Smooth muscle cell of the pulmonary artery (primary cell): ENCODE measurements at places on chromosomes 2 and 18. TPM values are rescaled to one million over a fixed set of nuclear protein-coding genes. Genes with fewer than 3 reads are reported as not detected.

The PUM2 gene
- 70.9 and 72.3 TPM in 2 replicates for total RNA-seq

The RESP18 gene
- not detected in 2 replicates for total RNA-seq

The SERPINB13 gene
- total RNA-seq = not detected in 2 replicates

The COL4A3 gene
- total RNA-seq = 2.6 and 3.5 TPM in 2 replicates

The FAP gene
- total RNA-seq = 172 and 182 TPM in 2 replicates

The MAP2 gene
- 10.7 and 20.1 TPM in 2 replicates for total RNA-seq

The EVX2 gene
- not detected in 2 replicates for total RNA-seq

The DPP4 gene
- total RNA-seq = 39.1 and 50.5 TPM in 2 replicates

The CROCC2 gene
- 0.13 TPM in 1 of 2 replicates, not detected in the other for total RNA-seq

The ABCG5 gene
- not detected in 2 replicates for total RNA-seq

The EMILIN1 gene
- total RNA-seq = 283 and 480 TPM in 2 replicates

The STAT4 gene
- total RNA-seq = 0.56 and 5.4 TPM in 2 replicates

The ABCB11 gene
- under 0.01 and 0.13 TPM in 2 replicates for total RNA-seq
